NCI-H2171 (cell line): ENCODE measurements at places on chromosomes 12 and 14.
A peak's percentile ranks its signal among the peaks of the same experiment; 100 is the strongest.

DNA sequence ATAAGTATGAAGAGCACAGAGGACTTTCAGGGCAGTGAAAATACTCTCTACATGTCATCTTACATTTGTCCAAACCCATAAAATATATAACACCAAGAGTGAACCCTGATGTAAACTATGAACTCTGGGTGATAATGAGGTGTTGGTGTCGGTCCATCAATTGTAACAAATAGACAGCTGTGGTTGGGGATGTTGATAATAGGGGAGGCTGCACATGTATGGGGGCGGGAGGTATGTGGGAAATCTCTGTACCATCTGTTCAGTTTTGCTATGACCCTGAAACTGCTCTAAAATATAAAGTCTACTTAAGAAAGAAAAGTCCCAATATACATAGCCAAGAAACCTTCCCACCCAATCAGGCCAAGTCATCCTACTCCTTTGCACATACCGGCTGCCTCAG is 88.5 kb downstream of the GPR135 start:
- DNase-seq: no peak

DNA sequence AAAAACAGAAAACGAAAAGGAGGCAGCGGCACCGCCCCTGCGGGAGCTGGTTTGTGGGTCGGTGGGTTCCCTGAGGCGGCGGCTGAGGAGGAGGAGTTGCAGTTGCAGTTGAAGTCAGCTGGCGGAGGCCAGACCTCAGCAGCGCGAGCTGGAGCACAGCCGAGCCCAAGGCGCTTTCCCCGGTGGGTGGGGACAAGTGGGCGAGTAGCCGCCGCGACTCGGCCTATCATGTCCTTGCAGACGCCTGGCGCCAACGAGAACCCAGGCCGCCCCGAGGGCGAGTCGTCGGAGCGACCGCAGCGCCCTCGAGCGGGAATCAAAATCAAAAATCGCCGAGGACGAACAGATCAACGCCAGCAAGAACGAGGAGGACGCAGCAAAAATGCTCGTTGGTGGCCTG is 12.7 kb upstream of the CLEC1A start:
- DNase-seq: no peak

DNA sequence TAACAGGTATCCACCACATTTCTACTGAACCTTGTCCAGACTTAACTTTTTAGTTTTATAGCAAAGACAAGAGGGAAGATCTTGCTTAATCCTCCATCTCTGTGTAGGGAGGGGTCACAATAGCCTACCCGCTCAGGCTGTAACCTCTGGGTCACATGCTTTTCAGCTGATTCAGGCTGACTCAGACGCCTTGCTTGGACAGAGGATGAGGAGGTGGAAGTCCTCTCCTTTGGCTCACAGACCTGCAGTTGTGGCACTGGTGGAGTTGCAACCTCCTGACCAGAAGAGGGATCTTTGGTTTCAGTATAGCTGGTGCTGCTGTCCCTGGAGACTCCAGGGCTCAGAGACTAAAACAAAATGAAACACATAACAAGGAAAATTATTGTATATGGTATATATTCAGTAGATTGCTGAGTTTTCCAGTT is 16.2 kb downstream of the ACIN1 start:
- DNase-seq: no peak

DNA sequence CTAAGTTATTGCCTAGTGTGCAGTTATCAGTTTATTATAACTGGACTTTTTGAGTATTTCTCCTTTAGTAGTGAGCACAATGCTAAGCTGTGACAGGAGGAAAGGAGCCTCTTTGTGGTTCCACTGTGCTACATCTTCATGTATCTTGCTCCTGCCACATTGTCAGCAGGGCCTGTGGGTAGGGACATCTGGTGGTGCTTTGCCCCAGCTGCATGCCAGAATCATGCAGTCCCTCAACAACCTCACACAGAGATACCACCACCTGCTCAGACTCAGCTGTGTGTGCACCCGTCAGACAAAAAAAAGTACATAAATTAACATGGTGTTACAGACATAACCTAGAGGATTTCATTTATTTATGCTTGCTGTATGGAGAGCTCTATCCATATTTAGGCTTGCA is 51.1 kb downstream of the MIS18BP1 start:
- peak; percentile 29 for DNase-seq

- no peak for DNase-seq
These were observed 355.5 kb downstream of the ATP23 start for GRCh38 chr12:58296863-58297262.

DNA sequence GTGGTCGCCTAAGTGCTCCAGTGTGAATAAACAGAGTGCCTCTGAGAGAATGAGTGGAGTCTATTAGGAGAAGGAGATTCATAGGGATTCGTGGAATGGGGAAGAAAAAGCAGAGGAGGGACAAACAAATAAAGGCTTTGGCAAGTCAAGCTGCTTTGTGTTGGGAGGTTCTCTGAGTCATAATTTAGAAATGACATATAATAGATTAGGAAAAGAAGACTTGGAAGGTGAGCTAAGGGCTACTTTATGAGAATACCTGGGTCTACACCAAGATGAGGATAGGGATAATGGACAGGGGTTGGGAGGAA is 6.4 kb upstream of the NTN4 start:
- DNase-seq: no peak

DNA sequence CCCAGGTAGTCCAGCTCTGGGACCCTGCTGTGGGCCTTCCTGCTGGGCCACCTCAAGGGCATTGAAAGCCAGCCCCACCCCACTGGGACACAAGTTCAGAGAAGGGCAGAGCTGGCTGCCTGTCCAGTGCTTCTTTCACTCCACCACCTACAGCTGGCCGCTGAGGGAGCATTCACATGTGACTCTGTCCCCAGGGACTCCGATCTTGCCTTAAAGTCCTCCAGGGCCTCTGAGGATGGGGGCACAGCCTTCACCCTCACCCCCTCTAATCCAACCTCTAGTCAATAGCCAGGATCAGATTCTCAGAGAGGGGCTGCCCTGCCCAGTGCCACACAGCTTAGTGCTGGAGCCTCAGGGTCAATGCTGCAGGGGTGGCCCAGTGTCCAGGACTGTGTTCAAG is 5.0 kb upstream of the CYP46A1 start:
- no peak for DNase-seq

DNA sequence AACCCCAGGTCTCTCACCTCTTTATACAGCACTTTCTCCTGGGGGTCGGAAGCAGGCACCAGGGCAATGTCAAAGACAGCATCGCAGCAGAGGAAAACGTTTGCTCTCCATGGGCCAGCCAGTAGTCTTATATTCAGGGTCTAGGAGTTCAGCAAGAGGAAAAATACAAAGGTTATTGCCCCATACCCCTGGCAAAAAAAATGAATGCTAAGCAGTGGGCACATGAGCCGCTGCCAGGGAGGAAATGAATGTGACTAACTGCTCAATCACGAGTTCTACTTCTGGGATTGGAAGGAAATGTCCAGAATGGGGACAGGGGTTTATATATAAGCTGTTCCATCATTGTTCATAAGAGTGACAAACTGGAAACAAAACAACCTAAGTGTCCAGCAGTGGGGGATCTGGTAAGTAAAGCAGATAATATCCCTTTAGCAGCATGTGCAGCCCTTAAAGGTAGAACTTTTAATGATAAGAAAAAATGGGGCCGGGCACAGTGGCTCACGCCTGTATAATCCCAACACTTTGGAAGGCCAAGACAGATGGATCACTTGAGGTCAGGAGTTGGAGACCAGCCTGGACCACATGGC is 53.8 kb downstream of the PHETA1 start:
- DNase-seq: no peak

- no peak for DNase-seq
These were observed 337.9 kb upstream of the NOVA1 start for GRCh38 chr14:26935733-26936132.

GRCh38 chr14:68978172-68978911 is 760 bp downstream of the ACTN1 start:
- peak; percentile 43 for DNase-seq

DNA sequence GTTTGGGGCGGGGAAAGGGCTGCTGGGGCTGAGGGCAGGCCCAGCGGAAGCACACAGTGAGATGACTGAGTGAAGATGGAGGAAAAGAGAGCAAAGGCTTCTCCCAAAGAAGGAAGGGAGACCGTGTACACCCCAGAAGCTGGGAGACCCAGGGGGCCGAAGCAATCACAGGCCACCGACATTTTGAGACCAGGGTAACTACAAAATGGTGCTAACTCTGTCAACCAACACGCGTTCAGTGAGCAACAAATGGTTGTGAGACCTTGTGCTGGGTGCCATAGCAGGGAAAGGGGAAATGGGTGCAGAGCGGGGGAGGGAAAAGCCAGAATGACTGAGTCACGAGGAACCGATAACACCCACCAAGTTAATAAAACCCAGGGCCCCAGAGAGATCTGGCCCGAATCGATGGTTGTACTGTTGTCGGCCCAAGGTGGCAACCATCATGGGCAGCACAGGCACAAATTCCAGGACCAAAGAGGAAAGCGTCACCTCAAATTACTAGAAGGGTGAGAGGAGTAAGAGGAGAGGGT is 50.3 kb downstream of the CDC42BPB start:
- no peak for DNase-seq

- DNase-seq: no peak
These were observed 118.2 kb downstream of the ZFP36L1 start for GRCh38 chr14:68674538-68675232.

DNA sequence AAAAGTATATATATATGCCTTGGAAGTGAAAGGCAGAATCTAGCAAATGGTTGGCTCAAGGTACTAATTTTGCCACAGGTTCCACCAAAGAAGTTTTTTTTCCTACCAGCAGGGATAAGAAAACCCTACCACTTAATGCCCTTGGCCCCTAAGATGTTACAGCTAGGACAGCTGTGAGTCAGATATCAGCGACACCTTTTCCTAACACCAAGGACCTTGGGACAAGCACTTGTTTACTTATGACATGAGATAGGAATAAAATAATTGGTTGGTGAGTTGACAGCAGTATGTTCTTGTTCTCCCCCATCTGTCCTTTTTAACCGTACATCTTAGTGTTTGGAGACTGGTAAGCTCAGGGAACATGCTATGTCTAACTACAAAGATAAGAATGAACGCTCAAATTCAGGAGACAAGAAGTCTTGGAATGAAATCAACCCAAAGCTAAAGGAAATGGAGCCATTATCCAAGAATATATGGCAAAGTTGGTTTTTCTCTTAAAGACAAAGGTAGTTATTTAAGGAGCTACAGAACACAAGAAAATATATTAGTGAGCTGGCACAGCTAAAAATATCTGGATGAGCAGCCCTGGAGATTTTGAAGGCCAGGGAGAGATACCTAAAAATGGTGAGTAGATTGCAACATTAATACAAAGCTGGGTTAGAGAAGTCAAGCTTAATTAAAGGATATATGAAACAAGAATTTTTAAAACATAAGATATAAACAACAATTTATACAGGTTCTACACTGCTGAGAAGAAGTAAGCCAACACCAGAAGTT is 126.8 kb downstream of the TMTC1 start:
- DNase-seq: peak; percentile 13
